HT-29 (cell line): ENCODE measurements at places on chromosomes 5 and 9. TPM values are rescaled to one million over a fixed set of nuclear protein-coding genes. Genes with fewer than 3 reads are reported as not detected.

The SLC38A9 gene
- 7.4 and 10.7 TPM in 2 replicates for total RNA-seq

The SIT1 gene
- total RNA-seq: not detected in 2 replicates

The ADAMTSL2 gene
- total RNA-seq: 0.16 and 0.25 TPM in 2 replicates

The INSL6 gene
- not detected in 2 replicates for total RNA-seq

The C9orf50 gene
- not detected in 2 replicates for total RNA-seq

The QRFP gene
- not detected in 2 replicates for total RNA-seq

The ALDOB gene
- total RNA-seq: 0.16 TPM in 1 of 2 replicates, not detected in the other

The HTR4 gene
- total RNA-seq: 0.15 TPM in 1 of 2 replicates, not detected in the other

The FGF1 gene
- not detected in 2 replicates for total RNA-seq

DNA sequence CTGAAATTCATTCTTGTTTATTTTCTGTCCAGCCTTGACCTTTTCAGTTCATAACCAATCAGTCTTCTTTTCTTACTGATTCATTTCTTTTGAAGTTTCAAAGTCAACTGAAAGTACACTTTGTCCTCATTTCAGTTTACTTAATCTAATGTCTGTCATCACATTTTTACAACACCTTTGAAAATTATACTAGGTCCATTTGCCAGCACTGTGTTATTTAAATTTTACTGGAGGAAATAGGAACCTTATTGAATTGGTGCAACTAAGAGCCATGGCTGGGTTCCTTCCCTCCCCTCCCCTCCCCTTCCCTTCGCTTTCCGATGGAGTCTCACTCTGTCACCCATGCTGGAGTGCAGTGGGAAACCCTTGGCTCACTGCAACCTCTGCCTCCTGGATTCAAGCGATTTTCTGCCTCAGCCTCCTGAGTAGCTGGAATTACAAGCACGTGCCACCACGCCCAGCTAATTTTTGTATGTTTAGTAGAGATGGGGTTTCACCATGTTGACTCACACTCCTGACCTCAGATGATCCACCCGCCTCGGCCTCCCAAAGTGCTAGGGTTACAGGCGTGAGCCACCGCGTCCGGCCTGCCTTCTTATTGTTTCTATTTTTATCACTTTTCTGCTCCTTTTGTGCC, 6.3 kb downstream of the RMI1 start:
- DNase-seq: no peak

DNA sequence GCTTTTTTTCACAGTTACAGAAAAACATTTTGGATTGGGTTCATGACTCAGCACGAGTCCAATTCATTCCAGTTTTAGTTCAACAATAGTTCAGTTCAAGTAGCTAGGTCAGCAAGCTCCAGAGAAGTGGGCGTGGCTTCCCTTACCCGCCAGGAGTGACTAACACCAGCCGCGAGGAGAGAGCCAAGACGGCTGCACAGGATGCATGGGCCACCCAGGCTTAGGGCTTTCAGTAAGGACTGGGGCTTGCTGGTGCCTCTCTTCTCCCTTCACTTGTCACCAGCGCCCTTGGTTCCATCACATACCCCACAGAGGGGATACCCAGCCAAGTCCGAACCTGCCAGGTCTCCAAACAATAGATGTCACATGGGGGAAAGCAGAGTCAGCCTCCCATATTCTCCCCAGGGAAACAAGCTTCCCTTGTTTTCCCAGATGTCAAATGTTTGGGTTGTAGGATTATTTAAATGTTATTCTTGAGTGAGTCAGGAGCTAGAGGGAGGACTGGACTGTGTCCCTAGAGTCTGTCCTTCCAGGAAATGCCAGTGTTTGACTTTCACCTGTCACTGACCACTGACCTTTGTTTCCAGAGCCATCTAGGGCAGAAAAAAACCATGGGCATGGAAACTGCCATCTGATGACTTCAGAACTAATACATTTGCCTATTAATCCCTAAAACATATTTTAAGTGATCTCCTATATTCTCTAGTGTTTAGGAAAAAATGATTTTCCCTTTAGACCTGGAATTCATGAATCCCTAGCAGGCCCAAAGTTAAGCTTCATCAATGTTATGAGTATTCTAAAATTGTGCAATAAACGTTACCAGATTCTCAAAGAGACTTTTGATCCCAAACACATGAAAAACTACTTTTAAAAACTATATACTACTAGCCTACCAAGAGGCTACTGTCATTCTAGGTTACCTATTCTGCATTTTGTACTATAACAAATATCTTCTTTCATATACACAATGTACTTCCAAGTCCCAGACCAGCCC, 51.9 kb downstream of the NIPAL4 start:
- peak; percentile 88 for DNase-seq

- DNase-seq: no peak
Measured at GRCh38 chr9:114936581-114936980, 6.2 kb upstream of the TNFSF8 start.

DNA sequence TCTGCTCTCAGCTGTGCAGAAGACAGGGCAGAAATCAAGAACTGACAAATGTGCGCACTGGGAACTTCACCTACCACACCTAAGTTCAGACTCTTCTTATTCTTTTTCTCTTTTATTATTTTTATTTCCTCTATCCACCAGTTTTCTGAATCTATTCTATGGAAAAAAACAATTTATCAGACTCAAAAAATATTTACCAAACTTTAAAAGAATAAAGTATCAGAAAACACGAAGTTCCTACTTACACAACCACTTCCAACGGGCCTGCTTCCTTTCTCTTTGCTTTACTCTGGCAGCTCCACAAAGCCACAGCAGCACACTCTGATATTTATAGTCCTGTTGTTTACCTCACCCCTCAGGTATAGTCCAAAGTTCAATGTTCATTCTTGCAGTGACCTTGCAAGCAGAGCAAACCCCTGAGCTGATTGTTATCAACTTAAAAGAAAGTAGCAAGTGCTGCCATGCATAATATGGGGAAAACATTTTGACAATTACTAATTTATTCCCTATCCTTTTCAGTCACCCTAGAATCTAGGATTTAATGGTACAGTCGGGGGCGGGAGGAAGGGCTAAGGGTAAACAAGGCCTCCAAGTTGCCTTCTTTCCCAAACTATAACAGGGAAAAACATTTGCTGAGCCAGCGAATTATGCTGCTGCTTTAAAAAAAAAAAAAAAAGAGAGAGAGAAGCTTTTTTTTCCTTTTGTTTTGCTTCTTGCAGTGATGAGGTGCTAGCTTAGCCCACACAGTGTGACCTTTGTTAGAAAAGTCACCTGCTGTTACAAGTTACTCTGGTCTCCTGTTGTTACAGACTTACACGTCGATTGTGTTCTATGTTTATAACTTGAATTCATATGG, at the start of gene SELENOP:
TSS of gene SELENOP (minus strand) at position 302 of the 856 bp plus-strand sequence. CDS start 3,539 bp downstream, outside the sequence.
- DNase-seq: peak; percentile 73

GRCh38 chr5:154514331-154514730, 36.3 kb upstream of the HAND1 start:
- no peak for DNase-seq

GRCh38 chr9:110298043-110298605, 39.5 kb downstream of the TXNDC8 start:
- no peak for DNase-seq

GRCh38 chr9:116635908-116636307, 51.2 kb upstream of the TRIM32 start:
- no peak for DNase-seq

DNA sequence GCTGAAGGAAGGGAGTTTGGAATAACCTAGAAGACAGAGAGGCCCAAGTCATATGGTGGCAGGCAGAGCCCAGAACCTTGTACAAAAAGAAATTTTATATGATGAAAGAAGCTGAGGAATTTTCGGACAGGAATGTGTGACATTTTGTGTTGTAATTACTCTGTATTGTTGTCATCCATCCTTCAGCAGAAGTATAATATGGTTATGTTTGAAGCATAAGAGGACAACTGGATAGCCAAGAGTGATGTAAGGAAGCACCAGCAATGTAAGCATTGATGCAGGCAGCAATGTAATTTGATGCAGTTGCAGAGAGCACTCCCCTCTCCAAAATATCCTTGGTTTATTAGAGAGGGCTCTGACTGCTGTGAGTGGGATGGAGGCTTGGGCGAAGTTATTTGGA, 19.1 kb upstream of the SNX2 start:
- no peak for DNase-seq

DNA sequence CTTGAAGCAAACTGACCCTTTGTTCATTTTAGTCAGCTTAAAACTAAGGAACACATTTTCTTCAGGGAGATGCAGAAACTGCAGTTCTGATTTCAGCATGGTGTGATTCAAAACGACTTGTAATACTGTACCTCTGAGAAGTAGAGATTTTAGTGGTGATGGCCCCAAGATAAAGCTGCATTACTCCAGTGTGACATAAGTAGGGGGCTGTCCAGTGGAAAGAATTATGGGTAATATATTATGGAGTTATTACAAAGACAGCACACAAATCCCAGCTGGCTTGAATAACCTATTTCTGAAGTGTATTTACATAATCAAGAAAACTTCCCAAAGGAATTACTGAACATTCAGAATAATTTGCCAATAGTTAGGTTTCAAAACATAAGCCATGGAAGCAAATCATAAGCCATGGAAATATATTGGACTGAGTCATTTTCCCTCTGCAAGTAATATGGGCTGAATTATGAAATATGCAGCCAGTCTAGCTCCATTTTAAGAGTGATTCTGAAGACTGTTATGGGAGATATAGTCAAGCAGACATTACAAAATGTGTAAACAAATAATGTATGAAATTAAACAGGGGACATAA, 133.7 kb upstream of the FBXL17 start:
- DNase-seq: no peak

DNA sequence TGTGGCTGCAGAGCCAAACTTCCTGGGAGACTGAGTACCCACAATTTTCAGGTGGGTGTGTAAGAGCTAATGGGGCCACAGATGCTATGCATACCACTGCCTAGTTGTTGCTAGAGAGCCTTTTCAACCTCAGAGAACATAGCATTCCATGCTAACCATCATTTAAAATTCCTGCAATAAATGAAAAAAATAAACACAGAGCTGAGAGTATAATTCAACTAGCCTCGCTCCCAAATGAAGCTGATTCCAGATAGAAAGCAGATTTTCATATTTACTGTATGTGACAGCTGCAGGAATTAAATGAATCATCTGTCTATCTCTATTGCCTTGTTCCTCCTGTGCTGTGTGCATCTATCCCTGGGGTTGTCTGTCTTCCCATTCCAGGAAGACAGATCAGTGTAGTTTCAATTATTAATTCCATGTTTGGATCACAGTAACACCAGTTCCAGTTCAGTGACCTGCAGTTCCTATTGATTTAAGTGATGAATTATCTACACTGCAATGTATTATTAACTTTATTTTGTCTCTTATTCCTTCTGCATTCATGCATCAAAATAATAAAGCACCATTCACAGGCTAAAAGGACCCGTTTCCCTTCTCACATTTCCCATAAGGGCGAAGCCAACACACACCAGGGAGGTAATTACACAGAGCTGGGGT, 324.5 kb downstream of the SLIT3 start:
- DNase-seq: no peak

- DNase-seq: no peak
Measured at GRCh38 chr5:109550077-109550476, 139.7 kb upstream of the MAN2A1 start.

- no peak for DNase-seq
Measured at GRCh38 chr5:151950706-151951105, 26.1 kb upstream of the GLRA1 start.

DNA sequence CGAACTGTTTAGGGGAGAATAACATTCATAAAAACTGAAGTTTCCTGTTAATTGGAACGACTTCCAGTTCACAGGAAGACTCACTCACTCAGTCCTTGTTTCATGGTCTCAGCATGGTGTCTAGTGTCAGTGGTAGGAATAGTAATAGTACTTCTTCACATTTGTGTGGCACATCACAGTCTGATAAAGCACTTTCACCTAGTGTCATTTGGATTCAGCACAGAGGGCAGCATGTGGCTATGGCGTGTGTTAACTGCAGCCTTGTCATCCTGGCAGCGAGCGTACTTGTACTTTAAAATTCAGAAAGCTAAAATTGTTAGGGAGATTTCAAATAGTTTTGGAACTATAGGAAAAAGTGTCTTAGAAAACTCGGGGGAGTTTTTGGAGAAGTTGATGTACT, 72.4 kb downstream of the VCAN start:
- DNase-seq: no peak

- no peak for DNase-seq
Measured at GRCh38 chr5:68823301-68823700, 270.5 kb upstream of the SLC30A5 start.

DNA sequence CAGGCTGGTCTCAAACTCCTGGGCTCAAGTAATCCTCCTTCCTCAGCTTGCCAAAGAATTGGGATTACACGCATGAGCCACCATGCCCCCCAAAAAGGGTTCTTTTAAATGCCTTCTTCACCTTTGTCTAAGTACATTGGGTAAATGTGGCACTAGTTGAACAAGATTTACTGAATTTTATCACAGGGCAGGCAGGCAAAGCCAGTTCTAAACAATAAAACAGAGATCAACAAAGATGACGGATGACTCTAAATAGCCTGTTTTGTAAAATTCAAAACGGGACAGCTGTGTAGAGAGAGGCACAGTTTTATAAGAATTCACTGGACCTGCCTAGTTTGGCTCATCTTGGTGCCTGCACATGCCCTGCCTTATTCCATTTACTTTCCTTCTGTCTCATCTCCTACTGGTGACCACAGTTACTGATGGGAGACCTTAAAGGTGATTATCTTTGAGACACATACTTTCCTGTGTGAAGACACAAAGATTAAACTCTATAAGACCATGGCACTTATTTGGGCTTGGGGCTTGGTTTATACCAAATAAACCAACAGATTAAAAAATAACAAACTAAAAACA, 149.6 kb upstream of the DMRT1 start:
- no peak for DNase-seq

GRCh38 chr9:76269789-76270188, 124.4 kb downstream of the RFK start:
- DNase-seq: no peak

GRCh38 chr5:55991768-55992486, 2.8 kb downstream of the IL6ST start:
- no peak for DNase-seq

- no peak for DNase-seq
Measured at GRCh38 chr5:52998552-52999313, 9.6 kb downstream of the ITGA2 start.

GRCh38 chr9:125323615-125324014, 62.0 kb downstream of the GAPVD1 start:
- no peak for DNase-seq

GRCh38 chr5:61575103-61575502, 243.0 kb downstream of the ZSWIM6 start:
- peak; percentile 6 for DNase-seq

DNA sequence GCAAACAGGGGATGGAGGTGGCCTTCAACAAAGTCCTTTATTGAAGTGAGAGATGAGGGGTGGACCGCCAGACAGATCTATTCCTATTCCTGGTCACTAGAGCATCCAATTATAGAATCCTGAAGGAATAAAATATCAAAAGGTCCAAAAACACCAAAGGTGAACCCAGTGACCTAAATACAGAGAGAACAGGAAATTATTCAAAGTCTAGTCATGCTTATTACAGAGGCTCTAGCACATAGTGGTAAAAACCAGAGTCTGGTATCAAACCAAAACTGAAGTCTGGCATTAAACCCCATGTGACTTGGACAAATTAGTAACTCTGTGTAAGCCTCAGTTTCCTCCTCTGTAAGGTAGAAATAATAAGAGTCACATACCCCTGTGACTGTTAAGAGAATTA, 100.5 kb upstream of the SNX2 start:
- DNase-seq: no peak
